Ascending aorta (tissue), 2 donors: ENCODE measurements at places on chromosomes 5 and 9. TPM values are rescaled to one million over a fixed set of nuclear protein-coding genes. Genes with fewer than 3 reads are reported as not detected.

WHRN gene
- total RNA-seq: 3.9 TPM

LRRC14B gene
- not detected for total RNA-seq

ORM2 gene
- 0.64 TPM for total RNA-seq

RNF180 gene
- total RNA-seq: 7.9 TPM

DMRT3 gene
- total RNA-seq: not detected

COL23A1 gene
- 4.3 TPM for total RNA-seq

IFNA21 gene
- total RNA-seq: not detected

KLF4 gene
- 444 TPM for total RNA-seq

ATP10B gene
- total RNA-seq: 0.43 TPM
